Ascending aorta (tissue), 2 donors: ENCODE measurements at places on chromosomes 3 and 15.

- DNase-seq, result no peak
Observed at GRCh38 chr15:47511261-47511660, 206.0 kb upstream of the SEMA6D start.

DNA sequence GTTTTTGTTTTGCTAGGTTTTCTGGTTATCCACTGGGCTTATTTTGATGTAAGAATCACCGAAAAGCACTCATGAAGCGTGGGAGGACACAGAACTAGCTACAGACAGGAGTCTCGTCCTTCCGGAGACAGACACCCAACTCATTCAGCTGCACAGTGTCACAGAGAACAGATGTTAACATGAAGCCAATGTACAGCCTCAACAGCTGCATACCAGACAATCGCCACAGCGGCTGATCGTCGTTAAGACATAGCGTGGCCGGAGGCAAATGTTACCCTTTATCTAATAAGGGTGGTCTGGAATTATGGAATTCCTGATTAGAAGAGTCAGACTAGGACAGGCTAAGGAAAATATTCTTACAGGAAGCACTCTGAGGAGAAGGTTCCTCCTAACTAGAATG, 1.1 kb upstream of the PYGO1 start:
- DNase-seq, result no peak

GRCh38 chr3:113534365-113534764, 2.0 kb downstream of the SIDT1 start:
- no peak for DNase-seq

DNA sequence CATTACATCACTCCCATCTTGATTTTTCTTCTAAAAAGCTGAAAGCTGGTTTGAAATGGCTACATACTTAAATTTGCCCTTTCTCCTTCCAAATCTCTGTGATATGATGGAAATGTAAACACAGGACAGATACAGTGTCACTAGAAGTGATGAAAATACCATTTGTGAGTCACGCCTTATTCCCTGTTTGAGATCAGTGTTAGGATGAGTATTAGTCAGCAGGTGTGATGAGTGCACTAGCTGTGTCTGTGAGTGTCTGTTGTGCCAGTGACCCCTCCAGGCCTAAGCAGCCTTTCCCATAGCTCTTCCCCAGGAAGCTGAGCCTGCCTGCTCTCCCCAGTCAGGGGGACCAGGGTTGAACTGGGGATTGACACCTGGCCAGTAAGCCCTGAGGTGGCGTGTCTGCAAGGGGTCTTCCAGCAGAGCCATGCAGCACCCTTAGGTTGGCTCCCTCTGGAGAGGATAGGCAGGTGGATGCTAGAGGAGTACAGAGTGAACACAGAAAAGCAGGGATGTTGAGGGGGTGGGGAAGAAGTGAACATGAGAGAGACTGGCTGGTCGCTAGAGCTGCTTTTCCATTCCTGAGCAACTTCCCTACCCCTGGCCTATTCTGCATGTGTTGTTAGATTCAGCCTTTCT, 92.0 kb downstream of the PDE8A start:
- DNase-seq, result no peak

DNA sequence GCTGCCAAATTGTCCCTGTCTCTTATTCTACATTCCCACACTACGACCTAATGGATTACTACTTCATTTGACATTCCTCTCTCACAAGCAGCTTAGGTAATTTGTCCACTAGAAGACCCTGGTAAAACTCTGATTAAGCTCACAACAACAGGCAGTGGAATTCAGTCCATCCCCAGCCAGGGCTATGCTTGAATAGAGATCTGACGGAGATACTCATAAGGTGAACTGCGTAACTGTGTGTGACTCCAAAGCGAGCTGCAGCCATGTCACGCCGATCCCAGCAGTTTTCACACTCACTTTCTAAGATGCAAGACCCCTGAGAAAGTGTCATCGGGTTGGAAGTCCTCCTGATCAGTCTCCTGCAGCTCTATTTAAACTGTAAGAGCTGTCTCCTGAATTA, 25.7 kb upstream of the ROBO2 start:
- no peak for DNase-seq

DNA sequence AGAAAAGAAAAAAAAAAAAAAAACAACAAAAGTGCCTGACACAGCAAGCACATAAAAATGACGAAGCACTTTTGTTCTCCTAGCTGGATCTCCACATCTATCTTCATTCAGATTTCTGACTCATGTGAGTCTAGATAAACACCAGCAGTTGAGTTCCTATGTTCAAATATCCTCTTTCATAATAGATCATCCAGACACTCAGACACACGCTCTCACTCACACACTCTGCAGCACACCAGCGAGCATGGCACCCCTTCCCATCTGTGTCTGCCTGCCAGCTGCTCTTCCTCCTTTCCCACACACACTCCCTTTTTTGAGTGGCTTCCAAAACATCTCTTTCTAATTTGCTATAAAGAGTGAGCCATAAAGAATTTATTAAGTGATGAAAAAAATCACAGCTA, 19.8 kb upstream of the CELF6 start:
- DNase-seq, result no peak

DNA sequence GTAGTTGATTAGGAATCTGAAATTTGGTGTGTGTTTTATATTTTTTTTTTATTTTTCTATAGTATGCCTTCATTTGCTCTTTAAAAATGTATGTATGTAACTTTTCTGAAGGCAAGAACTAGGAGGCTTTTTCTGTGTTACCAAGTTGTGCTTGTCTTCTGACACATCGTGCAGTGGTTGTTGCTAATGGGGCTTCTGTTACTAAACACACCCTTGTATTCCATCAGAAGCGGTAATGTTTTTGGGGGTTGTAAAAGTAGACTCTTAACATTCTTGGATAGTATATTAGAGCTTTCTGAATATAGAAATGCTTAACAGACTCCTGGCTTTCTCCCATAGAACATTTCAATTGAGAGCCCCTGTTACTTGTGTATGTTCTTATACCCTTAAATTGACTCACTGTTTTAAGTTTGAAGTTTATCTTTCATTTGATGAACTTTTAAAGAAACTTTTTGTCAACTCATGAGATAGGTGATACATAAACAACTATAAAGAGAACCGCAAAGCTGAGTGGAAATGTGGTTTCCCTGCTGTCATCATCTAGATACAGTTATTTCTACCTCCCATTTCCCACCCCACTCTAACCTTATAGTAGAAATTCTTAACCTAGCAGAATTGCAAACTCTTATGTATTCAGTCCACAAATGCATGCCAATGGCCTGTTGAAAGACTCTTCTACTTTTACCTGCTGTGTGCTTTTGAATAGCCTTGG, 2.5 kb downstream of the TIPARP start:
- no peak for DNase-seq

GRCh38 chr3:81097889-81098288, 663.6 kb downstream of the GBE1 start:
- no peak for DNase-seq

DNA sequence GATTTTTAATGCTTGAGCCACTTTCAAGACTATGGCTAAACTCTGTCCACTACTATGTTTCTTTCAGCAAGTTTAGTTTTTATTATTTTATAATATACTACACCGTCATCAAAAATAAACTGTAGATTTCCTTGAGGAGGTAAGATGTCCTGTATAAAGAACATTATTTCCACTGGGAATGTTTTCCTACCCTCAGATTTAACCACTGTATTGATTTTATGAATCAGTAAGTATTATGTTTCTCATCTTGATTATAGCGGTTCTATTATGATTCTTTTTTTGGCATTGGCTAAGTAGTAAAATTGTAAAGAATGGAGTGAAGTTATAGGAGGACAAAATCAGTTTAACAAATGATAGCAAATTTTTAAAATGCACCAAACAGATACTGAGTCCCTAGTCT, 44.4 kb downstream of the ADAM10 start:
- DNase-seq, result no peak

GRCh38 chr3:198070871-198071270, 110.9 kb downstream of the LMLN start:
- DNase-seq, result no peak

- DNase-seq, result no peak
Observed at GRCh38 chr3:175208326-175208725, 349.2 kb downstream of the NAALADL2 start.

DNA sequence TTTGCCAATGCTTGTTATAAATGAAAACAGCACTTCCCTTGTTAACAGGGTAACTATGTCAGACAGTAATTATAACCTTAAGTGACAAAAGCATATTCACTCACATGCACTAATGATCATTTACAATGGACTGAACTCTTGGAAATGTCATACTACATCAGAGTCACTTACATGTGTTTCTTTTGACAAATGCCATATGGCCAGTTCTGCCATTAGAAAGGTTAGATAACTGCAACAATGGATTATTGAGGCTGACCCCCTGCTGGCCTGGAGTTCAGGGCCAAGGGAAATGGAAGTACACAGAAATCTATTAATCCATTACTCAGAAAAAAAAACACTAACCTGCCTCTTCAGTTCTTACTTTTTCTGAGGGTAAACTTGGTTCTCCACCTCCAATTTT, 313.4 kb downstream of the CNTN3 start:
- DNase-seq, result no peak

DNA sequence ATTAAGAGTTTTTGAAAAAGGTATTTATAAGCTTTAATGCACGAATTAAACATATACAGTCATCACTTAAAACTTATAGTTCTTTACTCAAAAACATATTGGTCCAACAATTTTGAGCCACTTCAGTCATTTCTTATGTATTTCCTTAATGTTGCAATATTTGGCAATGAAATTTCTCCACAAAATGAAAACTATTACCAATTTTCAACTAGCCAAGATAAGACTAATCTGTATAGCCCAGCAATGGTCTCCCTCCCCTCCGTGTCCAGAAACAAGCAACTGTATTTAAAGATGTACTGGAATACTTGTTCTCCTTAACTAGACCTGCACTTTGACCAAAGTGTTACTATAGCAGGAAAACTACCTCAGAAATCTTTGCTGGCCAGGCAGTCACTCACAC, 9.2 kb downstream of the ARF4 start:
- DNase-seq, result no peak

DNA sequence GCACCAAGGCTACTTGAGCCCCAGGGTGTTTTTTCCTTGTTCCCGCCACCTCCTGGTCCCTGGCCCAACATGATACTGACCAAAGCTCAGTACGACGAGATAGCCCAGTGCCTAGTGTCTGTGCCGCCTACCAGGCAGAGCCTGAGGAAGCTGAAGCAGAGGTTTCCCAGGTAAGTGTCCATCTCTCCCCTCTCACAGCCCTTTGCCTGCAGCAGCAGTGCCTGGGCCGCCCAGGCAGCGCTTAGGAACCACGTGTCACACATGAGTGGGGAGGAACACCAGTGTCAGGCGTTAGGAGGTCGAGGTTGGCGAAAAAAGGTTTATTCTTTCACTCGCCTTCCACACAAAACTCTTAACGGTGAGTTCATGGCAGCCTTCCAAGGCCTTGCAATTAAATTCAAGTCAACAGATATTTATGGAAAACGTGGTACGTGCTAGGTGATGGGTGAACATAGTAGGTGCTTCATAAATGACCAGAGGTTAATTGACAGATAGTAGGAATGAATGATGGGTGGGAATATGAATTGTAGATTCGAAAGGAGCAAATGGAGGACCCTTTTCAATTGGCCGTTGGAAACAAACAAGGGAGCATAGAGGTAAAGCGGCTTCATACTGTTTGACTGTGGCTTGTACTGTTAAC, 486 bp downstream of the CDIN1 start:
- no peak for DNase-seq

GRCh38 chr15:57384816-57385215, 8.5 kb downstream of the CGNL1 start:
- no peak for DNase-seq

GRCh38 chr15:78438619-78439285, 736 bp downstream of the IREB2 start:
- no peak for DNase-seq

- DNase-seq, result no peak
Observed at GRCh38 chr3:14304101-14305045, 98.0 kb upstream of the SLC6A6 start.

DNA sequence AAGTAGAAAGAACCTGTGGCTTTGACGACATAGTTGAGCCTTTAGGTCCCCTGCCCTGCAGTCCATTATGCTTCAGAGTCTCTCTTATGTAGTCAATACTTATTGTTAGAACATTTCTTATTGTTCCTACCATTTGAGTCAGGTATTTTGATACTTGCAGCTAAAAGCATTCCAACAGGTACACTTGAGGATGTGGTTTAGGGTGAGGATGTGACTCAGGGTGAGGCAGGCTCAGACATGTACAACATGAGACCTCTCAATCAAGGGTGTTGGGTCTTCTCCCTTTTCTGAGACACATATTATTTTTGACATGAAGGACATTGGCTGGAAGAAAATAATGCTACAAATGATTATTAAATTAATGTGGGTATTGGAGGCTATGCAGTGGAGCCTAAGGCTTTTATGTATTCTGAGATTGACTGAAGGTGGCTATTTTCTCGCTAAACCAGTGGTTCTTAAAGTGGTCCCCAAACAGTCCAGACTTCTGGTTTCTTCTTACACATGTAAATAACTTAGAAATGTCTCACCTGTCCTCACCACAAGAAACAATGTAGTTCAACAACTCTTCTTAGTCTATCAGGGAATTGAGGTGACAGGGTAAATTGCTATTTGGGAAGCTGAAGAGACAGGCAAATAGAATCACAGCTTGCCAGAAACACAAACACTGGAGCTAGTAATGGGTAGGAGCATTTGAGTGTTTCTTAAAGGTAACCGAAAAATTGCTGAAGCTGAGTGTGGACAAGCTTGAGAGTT, 135.5 kb upstream of the ZPLD1 start:
- DNase-seq, result no peak

GRCh38 chr3:40242216-40242615, 67.3 kb upstream of the EIF1B start:
- DNase-seq, result no peak

DNA sequence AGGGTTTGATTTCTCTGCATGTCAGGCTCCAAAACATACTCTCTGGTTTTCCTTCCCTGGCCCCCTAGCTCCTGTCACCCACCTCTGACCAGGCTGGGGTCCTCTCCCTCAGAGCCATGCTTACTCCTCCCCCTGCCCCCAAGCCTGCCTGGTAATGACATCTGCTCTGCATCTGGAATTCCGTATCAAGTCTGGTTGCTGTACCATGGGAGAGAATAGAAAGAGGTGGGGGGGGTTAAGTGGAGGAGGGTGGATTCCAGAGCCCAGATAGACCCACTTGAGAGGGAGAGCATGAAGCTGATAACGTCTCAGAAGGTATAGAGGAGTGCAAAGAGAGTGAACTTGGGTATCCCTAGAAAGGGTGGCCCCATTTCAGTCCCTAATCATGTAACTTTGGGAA, 4.2 kb downstream of the IGDCC4 start:
- DNase-seq, result no peak

GRCh38 chr3:159892171-159892795, 96.4 kb upstream of the IL12A start:
- DNase-seq, result no peak

GRCh38 chr3:42705962-42706585, 3.5 kb upstream of the HHATL start:
- no peak for DNase-seq
